ENCODE measurements at places on chromosomes 7 and 10.
A peak's percentile ranks its signal among the peaks of the same experiment; 100 is the strongest.

- DNase-seq, result no peak
Observed at GRCh38 chr10:94174838-94175237, 181.1 kb downstream of the PLCE1 start.

DNA sequence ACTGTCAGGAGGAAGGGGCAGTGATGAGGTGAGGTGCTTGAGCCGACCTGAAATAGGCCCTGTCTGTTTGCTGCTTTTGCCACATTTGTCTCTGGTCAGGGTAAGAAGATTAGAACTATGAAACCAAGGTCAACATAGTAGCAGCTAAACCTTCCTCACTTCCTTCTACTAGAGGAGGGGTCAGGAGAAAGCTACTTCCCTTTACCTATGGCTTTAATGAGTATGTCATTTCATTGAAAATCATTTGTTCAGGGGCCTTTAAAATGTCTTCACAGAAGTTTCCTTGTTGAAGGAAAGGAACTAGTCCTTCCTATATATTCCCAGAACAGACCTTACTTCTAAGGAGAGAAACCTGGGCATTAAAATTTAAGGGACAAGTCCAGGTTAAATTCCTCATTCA is 19.0 kb downstream of the HYAL4 start:
- DNase-seq, result no peak

DNA sequence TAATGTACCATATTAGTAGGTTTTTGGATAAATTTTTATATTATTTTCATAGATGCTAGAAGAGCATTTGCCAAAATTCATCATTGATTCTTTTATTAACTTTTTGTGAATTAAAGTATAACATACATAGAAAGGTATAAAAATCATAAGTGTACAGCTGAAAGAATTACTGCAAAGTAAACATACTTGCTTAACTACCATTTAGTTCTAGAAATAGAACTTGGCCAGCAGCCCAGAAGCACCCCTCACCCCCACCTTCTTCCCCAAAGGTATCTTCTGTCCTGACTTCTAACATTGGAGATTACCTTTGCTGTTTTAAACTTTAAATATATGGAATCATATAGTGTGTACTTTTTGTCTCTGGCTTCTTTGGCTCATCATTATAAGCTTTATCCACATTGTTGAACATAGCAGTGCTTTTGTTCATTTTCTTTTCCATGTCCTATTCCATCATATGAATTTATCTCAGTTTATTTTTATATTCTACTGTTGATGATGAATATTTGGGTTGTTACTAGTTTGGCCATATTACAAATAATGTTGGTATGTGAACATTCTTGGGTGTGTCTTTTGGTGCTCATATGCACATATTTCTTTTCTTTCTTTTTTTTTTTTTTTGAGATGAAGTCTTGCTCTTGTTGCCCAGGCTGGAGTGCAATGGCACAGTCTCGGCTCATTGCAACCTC is 142.8 kb downstream of the ADK start:
- no peak for DNase-seq

- no peak for DNase-seq
Observed at GRCh38 chr10:111473361-111473760, 396.5 kb downstream of the ADRA2A start.

DNA sequence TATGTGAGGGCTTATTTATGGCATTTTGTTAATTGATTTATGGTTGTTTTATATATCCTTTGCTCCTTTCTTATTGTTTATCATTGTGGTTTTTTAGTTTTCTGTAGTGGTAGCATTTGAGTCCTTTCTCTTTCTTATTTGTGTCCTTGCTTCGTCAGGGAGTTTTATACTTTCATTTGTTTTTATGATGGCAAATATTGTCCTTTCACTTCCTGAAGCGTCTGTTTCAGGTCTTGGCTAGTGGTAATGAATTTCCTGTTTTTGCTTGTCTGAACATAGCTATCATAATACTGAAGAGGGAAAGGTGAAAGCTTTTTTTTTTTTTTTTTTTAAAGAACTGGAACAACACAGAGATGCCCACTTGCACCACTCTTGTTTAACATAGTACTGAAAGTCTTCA is 228.2 kb downstream of the ATRNL1 start:
- DNase-seq, result no peak

- DNase-seq, result no peak
Observed at GRCh38 chr10:72645263-72645858, 19.5 kb upstream of the MICU1 start.

DNA sequence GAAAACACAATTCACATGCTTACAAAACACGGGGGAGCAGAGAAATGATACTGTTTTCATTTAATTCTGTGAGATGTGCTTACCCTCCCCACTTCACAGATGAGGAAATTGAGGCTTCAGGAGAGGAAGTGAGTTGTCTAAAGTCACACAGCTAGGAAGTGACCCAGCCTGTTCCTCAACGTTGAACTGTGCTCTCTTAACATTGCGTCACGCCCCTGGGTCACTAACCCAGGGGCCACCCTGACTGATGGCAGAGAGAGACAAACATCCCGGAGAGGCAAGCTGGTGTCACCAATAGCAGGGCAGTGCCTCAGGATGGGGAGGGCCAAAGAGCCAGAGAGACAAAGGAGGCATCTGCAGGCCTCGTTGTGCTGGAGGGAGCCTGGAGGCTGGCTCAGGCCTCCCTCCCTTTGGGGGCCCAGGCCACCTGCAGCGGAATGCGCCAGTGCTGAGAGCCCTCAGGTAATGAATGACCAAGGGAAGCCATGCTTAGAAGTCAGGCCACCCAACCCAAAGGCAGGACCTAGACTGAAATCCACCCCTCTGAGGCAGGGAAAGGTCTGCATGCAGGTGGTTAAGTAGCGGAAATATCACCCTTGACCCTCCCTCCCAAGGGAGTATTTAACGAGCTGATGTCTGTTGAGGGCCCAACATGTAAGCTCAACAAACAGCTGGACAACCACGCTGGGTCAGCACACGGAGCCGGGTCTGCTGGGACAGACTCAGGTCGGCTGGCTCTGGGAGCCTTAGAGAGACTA is 81.3 kb downstream of the C10orf105 start:
- DNase-seq, result peak; percentile 40

GRCh38 chr10:78964952-78965633 is 103.7 kb upstream of the ZMIZ1 start:
- DNase-seq, result no peak

DNA sequence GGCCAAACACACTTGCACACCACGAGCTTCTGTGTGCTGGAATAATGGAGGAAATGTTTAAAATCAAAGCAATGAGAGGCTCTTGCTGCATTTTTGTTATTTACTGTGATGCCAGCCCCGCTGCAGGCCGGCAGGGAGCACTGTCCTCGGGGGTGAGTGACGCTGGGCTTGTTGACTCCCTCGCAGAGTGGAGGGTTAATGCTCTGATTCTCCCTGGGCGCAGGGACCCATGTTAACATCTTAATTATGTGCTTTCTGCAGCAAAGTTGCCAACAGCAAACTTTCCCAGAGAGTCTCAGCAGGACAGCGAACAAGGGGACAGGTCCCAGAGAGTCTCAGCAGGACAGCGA is 22.9 kb downstream of the SCART1 start:
- no peak for DNase-seq

DNA sequence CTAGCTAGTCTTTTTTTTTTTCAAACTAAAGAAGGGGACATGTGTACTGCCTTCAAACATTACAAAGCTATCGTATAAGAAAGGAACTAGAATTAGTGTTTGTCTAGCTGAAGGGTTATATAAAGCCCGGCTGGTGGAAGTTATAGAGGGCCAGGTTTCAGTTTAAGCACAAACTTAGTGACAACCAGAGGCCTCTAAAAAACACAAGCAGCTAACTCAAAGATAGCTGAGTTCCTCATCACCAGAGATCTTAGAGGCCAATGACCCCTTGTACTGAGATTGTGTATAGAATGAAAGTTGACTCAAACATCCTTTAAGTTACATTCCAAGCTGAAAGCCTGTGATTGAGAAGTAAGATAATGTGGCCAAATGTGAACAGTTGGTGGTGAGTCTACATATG is 28.1 kb upstream of the SGMS1 start:
- DNase-seq, result no peak

- no peak for DNase-seq
Observed at GRCh38 chr7:18421297-18422002, 74.1 kb upstream of the HDAC9 start.

- DNase-seq, result no peak
Observed at GRCh38 chr7:135253851-135254771, 20.5 kb downstream of the STRA8 start.

- no peak for DNase-seq
Observed at GRCh38 chr10:94963901-94964300, 25.4 kb downstream of the CYP2C9 start.

DNA sequence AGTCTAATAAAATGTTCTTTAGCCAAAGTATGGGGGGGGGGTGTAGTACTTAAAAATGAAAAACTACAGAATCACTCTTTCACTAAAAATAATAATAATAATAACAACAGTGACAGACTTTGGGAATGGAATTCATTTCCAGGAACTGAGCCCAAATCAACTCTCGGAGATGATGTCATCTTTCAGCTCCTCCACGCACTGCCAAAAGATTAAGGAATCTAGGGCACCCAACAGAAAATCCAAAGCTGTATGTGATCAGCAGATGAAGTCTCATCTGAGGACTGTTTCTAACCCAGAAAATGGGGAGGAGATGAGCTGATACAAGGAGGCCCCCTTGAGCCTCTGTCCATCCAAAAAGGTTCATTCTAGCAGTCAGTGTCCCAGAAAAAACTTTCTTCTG is 54.5 kb downstream of the GRB10 start:
- DNase-seq, result no peak

DNA sequence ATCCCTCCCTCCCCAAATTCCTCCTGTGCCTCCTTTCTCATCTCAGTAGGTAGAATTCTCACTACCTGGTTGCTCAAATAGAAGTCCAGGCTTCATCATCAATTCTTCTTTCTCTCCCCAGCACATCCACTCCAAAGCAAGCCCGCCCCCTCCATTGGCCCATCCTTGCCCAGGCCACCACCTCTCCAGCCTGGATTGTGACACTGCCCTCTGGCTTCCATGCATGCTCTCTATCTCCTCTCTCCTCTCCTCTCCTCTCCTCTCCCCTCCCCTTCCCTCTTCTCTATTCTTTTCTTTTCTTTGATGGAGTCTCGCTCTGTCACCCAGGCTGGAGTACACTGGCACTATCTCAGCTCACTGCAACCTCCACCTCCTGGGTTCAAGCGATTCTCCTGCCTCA is 144.9 kb downstream of the UBE2H start:
- no peak for DNase-seq

DNA sequence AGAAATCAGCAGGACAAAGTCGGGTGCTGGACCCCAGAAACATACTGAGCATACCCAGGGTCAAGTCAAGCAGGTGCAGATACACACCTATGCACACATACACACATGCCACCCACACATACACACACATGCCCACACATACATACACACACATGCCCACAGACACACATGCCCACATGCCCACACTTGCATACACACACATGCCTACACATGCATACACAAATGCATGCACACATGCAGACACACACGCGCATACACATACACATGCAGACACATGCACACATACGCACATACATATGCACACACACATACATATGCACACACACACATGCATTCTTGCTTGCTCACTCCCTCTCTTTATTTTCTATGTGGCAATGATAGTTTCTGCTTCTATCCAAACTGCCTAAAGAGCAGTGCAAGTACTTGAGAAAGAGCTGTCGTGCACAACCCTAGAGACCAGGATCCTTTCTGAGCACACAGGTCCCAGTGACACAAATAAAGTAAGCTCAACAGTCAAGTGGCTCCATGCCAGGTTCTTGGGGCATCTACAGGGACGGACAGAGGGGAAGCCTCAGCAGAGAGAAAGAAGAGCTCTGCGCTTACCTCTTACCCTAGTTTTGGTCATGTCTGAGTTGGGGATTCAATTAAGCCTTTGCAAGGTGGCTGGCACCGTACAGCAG is 83.7 kb downstream of the EBF3 start:
- DNase-seq, result no peak

- DNase-seq, result no peak
Observed at GRCh38 chr10:124896751-124897150, 45.2 kb upstream of the ZRANB1 start.

DNA sequence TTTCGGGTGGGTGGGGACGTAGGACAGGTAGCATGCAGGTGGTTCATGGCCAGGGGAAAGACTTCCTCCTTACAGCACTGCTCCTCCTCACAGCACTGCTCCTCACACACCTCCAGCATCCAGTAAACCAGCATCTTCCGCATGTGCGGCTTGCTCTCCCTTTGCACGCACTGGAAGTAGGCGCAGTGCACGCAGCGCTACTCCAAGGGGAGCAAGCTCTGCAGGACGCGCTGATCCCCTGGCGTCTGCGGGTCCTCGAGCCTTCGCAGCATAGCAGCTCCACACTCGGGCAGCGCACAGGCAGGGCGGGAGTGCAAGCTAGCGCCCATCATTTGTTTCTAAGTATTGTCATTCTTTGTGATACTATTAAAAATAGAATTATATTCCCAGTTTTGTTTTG is 30.5 kb upstream of the MAP3K8 start:
- no peak for DNase-seq

- no peak for DNase-seq
Observed at GRCh38 chr10:88382699-88383098, 200.4 kb downstream of the RNLS start.

DNA sequence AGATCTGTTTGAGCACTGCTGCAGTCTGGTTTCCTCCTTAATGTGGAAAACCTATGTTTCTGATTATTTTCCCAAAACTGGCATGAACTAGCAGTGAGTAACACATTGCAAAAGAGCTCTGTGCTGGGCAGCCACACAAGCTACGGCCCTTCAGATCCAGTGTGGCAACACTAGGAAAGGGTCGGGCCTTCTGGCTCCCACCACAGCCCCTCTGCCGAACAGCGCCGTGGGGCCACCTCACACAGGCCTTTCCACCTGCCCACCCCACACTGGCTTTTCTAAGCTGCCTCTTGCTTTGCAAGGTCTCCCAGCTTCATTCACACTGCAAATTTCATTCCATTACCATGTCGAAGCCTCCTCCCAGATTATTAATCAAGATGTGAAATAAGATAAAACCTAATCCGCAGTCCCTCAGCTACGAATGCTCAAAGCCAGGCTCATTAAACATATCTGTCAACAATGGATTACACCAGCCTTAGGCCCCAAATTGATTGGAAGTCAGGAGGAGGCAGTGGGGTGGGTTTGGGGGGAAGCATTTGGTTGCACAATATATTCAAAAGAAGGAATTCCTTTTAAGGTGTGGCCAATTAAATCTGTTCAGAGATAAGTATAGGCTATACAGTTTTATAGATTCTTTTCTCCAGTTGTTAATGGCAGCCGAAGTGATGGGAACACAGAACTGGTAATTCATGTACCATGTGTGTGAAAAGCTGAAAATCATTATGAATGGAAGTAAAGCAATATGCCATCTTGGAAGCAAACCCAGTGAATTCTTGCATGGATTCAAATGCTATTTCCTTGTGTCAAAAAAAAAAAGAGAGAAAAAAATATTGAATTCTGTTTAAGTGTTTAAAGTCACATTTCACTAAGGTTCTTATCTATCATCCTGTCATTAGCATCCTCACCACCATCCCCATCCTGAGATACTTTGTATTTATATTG is 223.7 kb downstream of the MTERF1 start:
- DNase-seq, result no peak

GRCh38 chr7:30466266-30466665 is 12.3 kb downstream of the NOD1 start:
- DNase-seq, result no peak

GRCh38 chr10:74640134-74640921 is 186.1 kb upstream of the KAT6B start:
- DNase-seq, result peak; percentile 39

All from germinal center (tissue), 1 donor.